ENCODE measurements at places on chromosomes 6 and 20.

DNA sequence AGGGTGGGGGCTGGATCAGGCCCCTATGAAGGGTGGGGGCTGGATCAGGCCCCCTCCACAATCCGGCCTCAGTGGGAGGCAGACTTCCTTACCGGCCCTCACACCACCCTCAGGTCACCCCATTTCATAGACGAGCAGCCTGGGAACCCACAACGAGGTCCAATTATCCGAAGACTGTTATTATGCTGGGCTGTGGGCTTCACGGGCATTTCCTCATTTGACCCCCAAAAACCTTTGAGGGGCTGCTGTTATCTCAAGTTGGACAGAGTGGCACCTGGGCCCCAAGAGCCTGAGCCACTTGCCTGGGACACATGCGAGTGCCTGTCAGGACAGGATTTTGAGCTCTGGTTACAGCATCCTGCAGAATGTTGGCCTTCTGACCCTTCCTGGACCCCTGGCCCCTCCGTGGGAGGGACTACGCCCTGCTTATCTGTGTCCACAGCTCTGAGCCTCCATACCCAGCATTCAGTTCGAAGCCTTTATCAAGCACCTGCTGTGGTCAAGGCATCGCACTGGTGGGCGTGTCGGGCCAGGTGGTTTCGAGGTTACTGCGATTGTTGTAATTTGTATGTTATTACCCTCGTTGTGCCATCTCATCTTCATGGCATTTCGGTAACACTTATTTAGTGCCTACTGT lies 34.5 kb upstream of the PCMTD2 start:
- DNase-seq: no peak

- no peak for DNase-seq
These were observed 3.7 kb upstream of the TMEM200A start for GRCh38 chr6:130362128-130362527.

GRCh38 chr20:63381781-63382431 lies 20.8 kb upstream of the CHRNA4 start:
- no peak for DNase-seq

DNA sequence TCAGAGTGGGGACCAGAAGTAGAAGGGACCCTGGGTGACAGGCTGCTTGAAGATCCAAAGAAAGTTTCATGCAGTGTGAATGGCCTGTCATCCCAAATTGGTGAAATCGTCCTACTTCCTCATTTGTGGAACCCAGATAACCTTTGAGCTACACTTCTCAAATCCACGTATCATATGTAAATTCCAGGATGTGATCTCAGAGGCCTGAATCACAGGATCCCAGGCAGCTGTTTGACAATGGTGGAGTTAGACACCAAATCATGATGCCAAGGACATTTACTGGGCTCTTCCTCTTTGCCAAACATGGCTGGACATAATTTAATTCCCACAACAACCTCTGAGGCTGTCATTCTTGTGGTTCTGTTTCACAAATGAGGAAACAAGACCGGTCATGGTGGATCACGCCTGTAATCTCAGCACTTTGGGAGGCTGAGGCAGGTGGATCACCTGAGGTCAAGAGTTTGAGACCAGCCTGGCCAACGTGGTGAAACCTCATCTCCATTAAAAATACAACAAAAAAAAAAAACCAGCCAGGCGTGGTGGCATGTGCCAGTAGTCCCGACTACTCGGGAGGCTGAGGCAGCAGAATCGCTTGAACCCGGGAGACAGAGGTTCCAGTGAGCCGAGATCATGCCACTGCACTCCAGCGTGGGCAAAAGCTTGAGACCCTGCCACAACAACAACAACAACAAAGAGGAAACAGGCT lies 39.9 kb upstream of the TTPAL start:
- no peak for DNase-seq

DNA sequence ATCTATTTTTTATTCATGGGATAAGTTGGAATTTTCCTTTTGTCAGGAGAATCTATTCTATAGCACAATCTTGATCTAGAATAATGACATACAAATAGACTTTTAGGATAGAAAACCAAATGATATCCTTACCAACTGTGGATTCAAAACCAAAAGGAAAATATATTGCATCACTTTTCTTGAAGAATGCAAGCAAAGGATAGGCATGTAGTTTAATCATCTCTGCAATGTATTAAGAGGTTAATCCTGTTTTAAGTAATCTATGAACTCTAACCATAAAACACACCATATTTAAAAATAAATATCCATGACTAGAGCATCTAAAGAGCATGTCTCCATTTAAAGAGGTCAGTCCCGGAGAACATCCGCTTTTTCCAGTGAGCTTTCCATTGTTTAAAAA lies 106.7 kb upstream of the CNKSR3 start:
- DNase-seq: no peak

Data from left forelimb (tissue), 1 donor.